ENCODE measurements at places on chromosomes 4 and X.

- DNase-seq, result no peak
These were observed 408.9 kb downstream of the NAP1L3 start for GRCh38 chrX:93264261-93265002.

GRCh38 chr4:15164571-15164970 is 162.3 kb downstream of the CPEB2 start:
- DNase-seq, result no peak

DNA sequence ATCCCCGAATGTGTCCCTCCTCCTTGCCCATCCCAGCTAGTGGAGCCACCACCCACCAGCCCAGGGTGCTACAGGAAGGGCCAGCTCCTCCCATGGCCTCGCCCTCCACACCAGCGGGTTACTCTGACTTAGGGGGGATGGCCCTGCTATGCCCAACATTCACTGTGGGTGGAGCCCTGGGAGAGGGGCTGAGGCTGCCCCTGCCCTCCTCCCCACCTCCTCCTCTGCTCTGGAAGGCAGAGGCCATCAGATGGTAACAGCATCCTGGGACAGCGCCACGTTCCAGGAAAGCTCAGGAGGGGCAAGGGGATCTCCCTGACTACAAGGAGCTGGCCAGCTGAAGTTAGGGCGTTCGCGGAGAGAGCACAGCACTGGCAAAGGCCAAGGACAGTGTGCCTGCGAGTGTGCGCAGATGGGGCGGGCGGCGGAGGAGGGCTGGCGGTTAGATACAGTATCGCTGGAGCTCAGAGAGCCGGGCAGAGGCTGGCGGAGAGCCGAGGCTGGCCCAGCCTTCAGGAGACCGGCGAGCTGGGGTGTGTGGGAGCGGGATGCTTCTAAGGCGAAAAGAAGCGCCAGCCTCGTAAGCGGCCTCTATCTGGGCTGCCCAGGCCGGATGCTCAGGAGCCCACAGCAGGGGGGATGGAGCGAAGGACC is 1.5 kb downstream of the JAKMIP1 start:
- DNase-seq, result no peak

- DNase-seq, result peak; percentile 48
These were observed 773 bp upstream of the VMA21 start for GRCh38 chrX:151396042-151396824.

DNA sequence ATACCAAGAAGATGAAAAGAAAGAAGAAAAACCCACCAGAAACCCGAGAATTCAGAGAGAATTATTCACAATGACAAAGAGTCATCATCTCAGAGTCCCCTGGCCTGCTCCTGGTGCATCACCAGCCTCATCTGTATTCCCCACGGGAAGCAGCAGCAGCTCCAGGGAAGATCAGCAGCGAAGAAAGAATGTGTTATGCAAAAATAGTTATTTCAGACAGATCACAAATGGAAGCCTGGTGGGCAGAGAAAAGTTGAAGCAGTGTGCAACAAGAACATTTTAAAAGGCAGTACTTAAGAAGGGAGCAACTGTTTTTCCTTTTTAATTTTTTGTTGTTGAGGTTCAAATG is 189.2 kb downstream of the PPP3CA start:
- DNase-seq, result no peak

DNA sequence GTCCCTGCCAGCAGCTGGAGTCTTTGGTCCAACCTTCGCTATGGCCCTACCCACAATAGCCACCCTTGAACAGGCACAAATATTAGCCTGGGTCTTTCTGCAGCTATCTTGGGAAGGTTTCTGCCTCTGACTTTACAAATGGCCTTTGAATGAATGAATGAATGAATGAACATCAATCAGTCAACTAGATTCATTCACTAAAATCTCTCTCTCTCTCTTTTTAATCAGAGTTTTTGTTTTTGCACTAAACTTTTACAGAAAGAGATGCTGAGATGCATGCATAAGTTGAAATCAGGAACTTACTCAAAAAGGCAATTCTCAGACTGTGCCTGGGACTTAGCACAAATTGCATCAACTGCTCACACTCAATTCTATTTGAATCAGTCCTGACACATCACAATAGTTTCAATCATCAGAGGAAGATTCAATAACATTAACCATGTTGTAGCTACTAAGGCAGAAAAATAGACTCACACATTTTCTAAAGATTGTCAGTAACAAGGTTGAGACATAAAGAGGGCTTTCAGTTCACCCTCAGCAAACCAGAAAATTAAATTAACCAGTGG is 55.0 kb downstream of the ANXA3 start:
- DNase-seq, result no peak

DNA sequence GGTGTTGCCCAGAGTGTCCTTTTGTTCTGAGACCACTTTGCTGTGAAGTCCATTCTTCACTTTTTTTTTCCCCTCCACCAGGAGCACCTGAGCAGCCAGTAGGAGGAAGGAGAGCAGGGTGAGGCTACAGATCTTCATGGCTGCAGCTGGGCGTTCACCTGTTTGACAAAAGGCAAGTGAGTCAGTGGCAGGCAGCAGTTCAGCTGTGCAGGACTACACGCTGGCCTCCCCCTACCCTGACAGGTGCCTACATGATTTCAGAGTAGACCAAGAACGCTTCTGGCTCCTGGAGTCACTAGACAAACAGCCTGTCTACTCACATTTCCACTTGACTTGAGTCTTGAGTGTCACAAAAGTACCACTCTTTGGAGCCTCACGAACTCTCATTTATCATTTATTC is 2.0 kb downstream of the FGFBP1 start:
- no peak for DNase-seq

- DNase-seq, result no peak
These were observed 39.7 kb downstream of the VEGFC start for GRCh38 chr4:176753049-176753448.

- DNase-seq, result no peak
These were observed 23.8 kb downstream of the NWD2 start for GRCh38 chr4:37268319-37268718.

GRCh38 chr4:161907590-161907955 is 256.2 kb downstream of the FSTL5 start:
- DNase-seq, result no peak

- no peak for DNase-seq
These were observed 19.5 kb downstream of the NAT8L start for GRCh38 chr4:2078584-2078983.

DNA sequence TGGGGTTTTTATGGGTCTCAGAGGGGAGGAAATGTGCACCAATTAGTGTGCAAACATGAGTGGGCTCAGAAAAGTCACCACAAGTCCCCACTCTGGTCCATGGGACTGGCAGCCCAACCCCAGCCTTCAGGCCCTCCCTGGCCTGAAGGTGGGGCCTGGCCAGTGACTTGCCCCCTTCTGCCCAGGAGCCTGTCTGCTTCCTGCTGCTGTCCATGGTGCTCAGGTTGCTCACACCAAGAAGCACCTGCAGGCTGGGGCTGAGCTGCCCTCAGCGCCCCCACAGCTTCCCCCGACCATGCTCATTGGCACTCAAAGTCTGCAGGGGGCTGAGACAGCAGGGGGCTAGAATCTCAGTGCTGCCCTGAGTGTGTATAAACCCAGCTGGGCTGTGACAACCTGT is 30.6 kb upstream of the GC start:
- DNase-seq, result no peak

DNA sequence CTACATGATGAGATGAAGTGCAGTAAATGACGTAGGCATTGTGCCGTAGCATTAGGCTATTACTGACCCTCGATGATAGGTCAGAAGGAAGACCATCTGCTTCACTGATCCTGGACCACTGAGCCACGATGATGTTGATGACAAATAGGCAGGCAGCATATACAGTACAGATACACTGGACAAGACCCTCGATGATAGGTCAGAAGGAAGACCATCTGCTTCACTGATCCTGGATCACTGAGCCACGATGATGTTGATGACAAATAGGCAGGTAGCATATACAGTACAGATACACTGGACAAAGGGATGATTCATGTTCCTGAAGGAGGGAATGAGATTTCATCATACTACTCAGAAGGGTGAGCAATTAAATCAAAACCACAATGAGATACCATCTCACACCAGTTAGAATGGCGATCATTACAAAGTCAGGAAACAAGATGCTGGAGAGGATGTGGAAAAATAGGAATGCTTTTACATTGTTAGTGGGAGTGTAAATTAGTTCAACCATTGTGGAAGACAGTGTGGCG is 50.9 kb downstream of the BEND4 start:
- no peak for DNase-seq

GRCh38 chr4:67714955-67715354 is 14.0 kb upstream of the UBA6 start:
- no peak for DNase-seq

DNA sequence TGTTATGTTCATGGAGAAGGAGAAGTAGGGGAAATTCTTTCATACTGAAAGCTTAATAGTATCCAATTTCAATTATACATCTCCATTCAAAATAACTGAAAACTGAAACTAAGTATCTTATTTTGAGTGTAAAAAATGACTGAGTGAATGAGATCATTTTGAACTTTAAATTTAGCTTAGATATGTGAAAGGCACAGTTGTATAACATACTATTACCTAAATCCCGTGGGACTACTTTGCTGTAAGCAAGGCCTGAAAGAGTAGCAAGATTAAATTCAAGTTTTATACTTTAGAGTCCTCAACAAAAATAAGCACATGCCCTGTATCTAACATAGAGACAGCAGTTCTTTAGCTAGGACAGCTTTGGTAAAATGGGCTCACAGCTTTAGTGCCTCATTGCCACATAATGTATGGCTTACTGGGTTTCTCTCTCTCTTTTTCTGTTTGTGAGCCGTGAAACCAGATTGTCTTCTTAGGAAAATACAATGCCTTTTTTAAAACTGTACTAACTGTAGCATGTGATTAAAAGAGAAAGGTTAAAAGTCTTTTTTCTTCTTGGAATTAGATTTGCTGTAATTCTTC is 43.2 kb downstream of the GSTCD start:
- no peak for DNase-seq

DNA sequence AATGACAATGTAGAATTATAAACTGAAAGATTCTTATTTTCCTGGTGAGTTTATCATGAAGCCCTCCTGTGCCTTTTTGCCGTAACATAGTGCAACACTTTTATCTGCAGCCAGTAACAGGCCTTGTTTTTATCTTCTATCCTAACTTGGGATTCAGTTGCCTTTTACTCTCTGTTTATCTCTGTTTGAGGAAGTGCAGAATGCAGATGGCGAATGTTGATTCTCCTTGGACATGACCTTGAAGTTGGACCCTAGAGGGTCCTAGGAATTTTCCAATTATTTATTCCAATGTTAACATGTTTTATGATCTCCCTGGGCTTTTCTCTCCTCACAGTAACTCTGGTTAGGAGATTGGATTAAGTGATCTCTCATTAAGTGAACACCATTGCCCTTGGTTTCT is 165.0 kb downstream of the FMR1NB start:
- no peak for DNase-seq

DNA sequence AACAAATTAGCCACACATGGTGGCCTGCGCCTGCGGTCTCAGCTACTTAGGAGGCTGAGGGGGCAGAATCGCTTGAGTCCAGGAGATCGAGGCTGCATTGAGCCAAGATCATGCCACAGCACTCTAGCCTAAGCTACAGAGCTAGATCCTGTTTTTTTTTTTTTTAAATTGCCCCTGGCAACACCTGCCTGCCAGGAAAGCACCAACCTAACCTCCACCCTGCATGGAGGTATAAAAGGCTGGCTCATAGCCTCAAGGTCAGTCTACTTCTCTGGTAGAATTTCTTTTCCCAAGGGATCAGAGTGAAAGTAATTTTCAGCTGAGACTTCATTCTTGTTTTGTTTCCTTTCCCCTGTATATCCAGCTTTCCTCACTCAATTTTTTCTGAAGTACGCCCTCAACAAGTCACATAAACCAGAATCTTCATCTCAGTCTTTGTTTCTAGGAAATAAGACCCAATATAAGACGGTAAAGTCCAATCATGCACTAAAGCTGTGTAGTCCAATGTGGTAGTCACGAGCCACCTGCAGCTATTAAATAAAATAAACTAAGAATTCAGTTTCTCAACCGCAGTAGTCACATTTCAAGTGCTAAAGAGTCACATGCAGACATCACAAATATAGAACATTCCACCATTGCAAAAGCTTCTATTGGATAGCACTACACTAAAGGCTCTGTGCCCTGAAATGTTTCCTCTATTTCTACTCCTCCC is 113.3 kb downstream of the HPGD start:
- no peak for DNase-seq

DNA sequence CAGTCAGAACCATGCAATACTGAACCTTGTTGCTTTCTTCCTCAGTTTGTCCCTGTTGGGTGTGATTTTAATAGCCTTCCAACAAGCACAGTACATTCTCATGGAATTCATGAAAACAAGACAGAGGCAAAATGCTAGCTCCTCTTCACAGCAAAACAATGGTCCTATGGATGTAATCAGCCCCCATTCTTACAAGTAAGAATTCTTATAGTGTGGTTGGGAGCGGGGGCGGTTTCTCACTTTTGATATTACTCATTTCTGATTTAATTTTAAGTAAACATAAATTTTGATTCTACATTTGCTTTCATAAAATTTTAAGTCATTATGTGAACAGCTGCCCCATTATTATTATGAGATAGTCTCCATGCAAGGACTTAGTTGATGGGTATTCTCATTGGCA is 80.8 kb upstream of the TLR2 start:
- DNase-seq, result no peak

DNA sequence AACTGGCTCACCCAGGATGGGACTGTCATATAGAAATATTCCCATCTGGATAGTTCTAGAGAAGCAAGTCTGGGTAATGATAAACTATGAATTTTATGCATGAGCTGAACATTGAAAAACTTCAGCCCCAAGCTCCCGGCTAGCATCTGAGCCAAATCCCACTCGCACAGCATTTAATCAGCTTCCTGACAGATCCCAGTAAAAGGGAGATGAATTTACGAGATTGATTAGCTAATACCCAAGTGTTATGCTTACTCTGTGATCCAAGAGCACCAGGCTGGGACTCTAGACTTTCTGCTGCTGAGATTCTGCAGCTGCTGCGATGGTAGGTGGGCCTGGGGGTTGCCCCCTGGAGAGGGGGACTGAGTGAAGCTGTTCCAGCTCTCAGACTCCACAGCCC is 28.0 kb downstream of the FRMPD3 start:
- no peak for DNase-seq

- no peak for DNase-seq
These were observed 5.4 kb upstream of the FGG start for GRCh38 chr4:154617820-154618317.

DNA sequence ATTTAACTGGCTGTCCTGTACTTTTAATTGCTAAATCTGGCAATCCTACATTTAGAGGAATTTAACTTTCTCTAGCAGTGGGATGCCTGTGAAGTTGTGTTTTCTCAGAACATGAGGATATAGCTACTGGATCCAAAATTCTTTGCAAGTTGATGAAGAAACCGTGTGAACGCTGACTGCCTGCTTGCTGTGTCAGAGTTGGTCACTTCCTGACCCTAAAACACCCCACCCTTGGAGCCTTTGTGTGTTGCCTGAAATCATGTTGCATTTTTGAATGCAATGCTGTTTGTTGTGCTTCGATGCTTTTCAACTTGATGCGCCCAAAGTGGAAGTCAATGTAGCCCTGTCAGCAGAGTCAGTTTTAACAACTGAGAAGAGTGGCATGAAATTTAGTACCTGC is 211.2 kb downstream of the ANK2 start:
- DNase-seq, result no peak

- no peak for DNase-seq
These were observed 11.8 kb downstream of the TCEAL1 start for GRCh38 chrX:103640401-103641155.

- no peak for DNase-seq
These were observed 4.8 kb upstream of the HGFAC start for GRCh38 chr4:3436798-3437581.

- no peak for DNase-seq
These were observed 3.4 kb downstream of the UGT2A1 start for GRCh38 chr4:69649629-69650028.

Data from muscle of arm (tissue), 14 donors.